ENCODE measurements at places on chromosomes 7 and 10. TPM values are rescaled to one million over a fixed set of nuclear protein-coding genes. Genes with fewer than 3 reads are reported as not detected.

The MSMB gene
- total RNA-seq: not detected

The CDH23 gene
- 0.21 TPM for total RNA-seq

The PRLHR gene
- not detected for total RNA-seq

The DPYSL4 gene
- 6.7 TPM for total RNA-seq

The CCDC172 gene
- not detected for total RNA-seq

All from Daoy (cell line).